ENCODE measurements at places on chromosomes 5 and 9. TPM values are rescaled to one million over a fixed set of nuclear protein-coding genes. Genes with fewer than 3 reads are reported as not detected.
A peak's percentile ranks its signal among the peaks of the same experiment; 100 is the strongest.

The TERT gene
- 5.1 TPM for total RNA-seq

The CDH9 gene
- not detected for total RNA-seq

The VCAN gene
- 34.1 TPM for total RNA-seq

The OCLN gene
- 184 TPM for total RNA-seq

The SHC3 gene
- total RNA-seq = 0.20 TPM

The WDR70 gene
- 40.9 TPM for total RNA-seq

The PURA gene
- total RNA-seq = 14.5 TPM

The CER1 gene
- total RNA-seq = not detected

The NPR3 gene
- 0.23 TPM for total RNA-seq

DNA sequence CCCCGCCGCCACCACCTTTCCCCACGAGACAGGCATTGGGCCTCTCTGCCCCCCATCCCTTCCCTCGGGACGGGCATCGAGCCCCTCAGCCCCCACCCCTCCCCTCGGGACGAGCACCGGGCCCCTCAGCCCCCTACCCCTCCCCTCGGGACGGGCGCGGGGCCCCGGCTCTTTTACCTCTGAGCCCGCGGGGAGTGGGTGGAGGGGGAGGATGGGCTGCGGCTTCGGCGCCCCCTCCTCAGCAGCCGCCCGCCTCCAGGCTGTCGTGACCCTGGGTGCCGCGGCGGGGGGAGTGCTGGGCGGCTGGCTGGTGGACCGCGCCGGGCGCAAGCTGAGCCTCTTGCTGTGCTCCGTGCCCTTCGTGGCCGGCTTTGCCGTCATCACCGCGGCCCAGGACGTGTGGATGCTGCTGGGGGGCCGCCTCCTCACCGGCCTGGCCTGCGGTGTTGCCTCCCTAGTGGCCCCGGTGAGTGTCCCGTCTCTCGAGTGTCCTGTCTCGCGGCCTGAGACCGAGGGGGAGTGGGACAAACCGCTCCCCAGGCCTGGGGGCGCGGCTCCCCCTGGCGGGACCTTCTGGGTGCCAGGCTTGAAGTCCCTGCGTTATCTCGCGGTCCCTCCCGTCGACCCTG, 791 bp downstream of the SLC2A8 start:
- DNase-seq = peak; percentile 71

- no peak for DNase-seq
Observed at GRCh38 chr9:115276621-115277020, 158.7 kb upstream of the TNC start.

DNA sequence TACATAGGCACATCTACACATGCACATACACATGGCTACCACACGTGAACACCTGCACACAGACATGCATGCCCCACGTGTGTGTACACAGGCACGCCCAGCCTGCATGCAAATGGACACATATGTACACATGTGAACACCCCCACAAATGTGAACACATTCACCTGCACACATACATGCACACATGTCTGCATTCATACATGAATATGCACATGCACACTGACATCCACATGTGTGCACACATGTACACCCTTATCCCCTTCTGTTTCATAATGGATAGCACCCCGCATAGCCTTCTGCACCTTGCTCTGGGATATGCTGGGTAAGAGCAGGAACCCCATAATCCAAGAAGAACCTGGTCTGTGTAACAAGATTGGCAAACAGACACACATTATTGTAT, 66.2 kb downstream of the WNK2 start:
- DNase-seq = no peak

- DNase-seq = no peak
Observed at GRCh38 chr5:109721741-109722140, 32.0 kb downstream of the MAN2A1 start.

GRCh38 chr5:160685219-160685618, 166.8 kb downstream of the ATP10B start:
- no peak for DNase-seq

DNA sequence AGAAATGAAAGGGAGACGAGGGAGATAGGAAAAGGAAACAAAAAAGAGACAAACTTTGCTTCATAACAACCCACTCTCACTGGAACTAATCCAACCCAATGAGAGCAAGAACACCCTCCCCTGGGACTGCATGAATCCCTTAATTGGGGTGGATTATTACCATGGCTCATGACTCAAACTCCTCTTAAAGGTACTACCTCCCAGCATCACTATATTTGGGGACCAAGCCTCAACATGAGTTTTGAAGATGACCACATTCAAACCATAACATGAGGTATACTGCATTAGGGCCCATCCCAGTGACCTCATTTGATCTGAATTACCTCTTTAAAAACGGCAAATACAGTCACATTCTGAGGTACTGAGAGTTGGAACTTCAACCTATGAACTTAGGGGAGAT, 8.0 kb downstream of the MTAP start:
- no peak for DNase-seq

GRCh38 chr5:67998709-67999261, 216.8 kb upstream of the PIK3R1 start:
- DNase-seq = no peak

- DNase-seq = no peak
Observed at GRCh38 chr5:4137781-4138180, 542.1 kb downstream of the IRX1 start.

DNA sequence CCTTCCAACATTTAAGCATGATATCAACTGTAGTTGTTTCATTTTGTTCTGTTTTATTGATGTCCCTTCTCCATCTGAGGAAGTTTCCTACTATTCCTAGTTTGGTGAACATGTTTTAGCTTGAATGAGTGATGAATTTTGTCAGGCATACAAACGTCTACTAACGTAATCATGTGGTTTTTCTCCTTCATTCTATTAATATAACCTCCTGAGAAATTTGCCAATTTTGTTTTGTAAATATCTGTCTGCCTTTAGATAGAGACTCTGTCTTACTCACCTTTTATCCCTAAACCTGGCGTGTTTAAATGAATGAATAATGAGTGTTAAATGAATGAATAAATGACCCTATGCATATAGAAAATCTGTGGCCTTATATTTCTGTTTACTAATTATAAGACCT, 26.5 kb upstream of the NREP start:
- no peak for DNase-seq

- no peak for DNase-seq
Observed at GRCh38 chr9:16247188-16247875, 623.1 kb downstream of the BNC2 start.

DNA sequence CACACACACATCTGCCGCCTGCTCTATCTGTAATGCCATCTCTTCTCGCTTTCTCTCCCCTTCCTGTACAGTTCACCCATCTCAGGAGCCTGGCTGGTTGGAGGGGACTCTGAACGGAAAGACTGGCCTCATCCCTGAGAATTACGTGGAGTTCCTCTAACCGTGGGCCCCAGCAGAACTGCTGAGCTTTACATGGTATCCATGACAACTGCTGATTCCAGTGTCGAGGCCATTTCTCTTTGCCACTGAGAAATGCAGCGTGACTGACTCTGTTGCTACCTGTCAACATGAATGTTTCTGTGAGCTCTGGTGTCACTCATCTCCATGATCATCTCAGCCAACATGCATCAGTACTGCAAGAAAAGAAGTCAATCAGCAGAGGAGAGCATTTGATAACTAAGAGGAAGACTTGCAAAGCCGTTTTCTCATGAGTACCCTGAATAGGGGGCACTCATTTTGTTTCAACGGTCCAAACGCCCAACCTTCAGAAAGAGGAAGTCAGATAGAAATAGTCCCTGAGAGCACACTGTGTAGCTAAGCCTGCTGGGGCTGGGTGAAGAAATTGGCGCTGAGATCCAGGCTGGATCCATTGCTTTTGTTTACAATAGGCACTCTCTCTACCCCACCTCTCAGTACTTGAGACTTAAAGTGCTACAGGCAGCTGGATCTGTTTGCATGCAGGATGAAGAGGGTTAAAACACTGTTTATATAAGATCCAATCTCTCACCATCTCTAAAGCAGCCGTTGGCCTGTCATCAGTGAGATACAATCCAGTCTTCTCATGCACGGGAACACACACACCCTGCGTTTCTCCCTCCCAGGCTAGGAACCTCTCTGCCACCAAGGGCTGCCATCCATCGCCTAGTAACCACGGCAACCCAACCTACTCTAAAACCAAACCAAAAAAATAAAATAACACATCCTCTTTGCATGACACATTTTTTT, 180.9 kb downstream of the NR3C1 start:
- DNase-seq = no peak

- DNase-seq = no peak
Observed at GRCh38 chr5:159207222-159207685, 2.1 kb downstream of the RNF145 start.

- DNase-seq = no peak
Observed at GRCh38 chr5:131511934-131512333, 123.1 kb downstream of the RAPGEF6 start.

DNA sequence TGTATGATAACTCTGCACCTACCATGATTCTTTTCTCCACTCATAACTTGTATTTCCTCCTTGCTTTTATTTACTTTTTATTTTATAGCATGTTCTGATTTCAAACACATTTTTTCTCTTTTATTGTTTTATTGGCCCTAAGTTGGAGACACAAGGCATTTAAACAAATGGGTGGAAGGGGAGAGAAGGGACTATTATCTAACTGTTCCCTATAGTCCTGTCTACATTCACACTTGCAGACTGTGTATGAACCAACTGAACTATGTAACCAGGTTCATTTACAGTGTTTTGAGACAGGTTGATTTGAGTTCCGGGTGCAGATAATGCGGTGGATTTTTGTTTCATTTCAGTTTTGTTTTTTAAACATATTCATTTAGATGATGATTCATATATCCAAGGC, 830.6 kb upstream of the SEMA6A start:
- DNase-seq = no peak

DNA sequence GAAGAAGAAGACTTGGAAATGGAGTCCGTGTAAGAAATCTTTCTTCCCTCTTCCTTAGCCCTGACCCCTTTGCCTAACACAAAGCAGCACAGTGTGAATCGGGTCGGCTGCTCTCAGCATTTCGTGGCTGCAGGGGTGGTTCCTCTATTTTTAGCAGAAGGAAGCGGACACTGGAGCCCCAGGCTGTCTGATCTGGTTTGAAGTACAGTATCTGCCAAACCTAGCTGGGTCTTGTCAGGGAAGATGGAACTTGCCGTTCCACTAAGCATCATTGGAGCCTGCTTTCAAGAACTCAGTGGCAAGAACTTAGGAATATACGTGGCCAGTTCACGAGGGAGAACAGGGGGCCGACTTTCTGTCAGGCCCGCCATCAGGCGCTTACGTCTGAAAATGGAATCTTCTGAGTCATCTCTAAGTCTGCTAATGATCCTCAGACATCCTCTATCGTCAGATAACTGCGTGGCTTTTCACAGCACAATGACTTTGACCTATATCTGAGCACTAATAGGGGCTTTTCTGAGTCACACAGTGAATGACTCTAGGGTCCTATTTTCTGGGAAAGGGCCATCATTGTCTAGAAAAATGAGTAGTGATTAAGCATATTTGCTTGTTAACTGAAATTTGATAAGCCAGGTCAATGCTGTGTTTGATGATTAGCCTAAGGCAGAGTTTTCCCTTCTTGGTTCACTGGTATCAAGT, 43.3 kb upstream of the NCS1 start:
- DNase-seq = no peak

- peak; percentile 18 for DNase-seq
Observed at GRCh38 chr9:89388084-89388867, 70.0 kb downstream of the SECISBP2 start.

- no peak for DNase-seq
Observed at GRCh38 chr9:94745806-94746540, 19.5 kb downstream of the AOPEP start.

DNA sequence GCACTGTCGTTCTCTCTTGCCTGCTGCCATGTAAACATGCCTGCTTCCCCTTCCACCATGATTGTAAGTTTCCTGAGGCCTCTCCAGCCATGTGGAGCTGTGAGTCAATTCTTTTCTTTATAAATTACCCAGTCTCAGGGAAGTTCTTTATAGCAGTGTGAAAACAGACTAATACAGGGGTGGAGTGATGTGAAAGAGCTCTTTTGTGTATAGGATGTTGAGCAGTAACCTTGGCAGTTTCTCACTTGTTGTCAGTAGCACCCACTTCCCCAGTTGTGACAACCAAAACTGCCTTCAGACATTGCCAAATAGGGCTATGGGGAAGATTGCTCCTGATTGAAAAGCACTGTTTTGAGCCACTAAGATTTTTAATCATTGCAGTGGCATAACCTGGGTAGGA, 552.2 kb upstream of the ZNF462 start:
- DNase-seq = no peak

- no peak for DNase-seq
Observed at GRCh38 chr5:76040806-76041205, 42.4 kb upstream of the SV2C start.

- no peak for DNase-seq
Observed at GRCh38 chr9:122075135-122076030, 17.7 kb downstream of the TTLL11 start.

- no peak for DNase-seq
Observed at GRCh38 chr5:82422751-82423181, 144.6 kb upstream of the RPS23 start.

GRCh38 chr5:72540759-72541438, 33.7 kb upstream of the ZNF366 start:
- DNase-seq = no peak

- no peak for DNase-seq
Observed at GRCh38 chr5:18932081-18932480, 1055.9 kb downstream of the CDH18 start.

GRCh38 chr9:36980148-36980974, 53.7 kb downstream of the PAX5 start:
- peak; percentile 46 for DNase-seq

DNA sequence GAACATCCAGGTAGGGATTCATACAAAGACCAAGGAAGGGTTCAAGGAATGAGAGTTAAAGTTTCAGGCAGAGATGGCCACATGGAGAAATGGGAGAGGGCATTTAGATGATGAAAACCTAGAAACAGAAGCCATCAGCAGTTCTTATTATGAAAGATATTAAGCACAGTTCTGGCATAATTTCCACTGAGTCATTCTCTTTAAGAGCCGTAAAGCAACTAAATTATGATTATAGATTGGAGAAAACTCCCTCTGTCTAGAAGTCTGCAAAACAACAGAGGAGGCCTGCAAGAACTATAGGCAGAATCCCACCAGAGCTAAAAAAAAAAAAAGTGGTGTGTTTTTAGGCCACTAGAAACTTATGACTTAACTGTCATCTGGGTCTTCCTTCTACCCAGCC, 157.1 kb upstream of the MPDZ start:
- DNase-seq = no peak

- DNase-seq = no peak
Observed at GRCh38 chr9:97543561-97543960, 42.1 kb downstream of the TMOD1 start.

All from Caco-2 (cell line).